ENCODE measurements at places on chromosomes 5 and 9.

GRCh38 chr5:68953875-68954617, 139.8 kb upstream of the SLC30A5 start:
- DNase-seq: no peak

DNA sequence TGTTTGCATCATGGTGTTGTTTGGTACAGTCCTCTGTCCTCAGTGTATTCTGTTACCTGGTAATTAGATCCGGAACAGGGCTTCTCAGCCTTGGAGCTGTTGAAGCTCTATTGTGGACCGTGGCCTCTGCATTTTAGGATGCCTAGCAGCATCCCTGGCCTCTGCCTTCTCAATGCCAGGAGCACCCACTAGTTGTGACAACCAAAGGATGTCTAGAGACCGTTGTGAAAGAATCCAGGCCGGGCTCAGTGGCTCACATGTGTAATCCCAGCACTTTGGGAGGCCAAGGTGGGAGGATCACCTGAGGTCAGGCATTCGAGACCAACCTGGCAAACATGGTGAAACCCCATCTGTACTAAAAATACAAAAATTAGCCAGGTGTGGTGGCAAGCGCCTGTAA, 159.6 kb downstream of the CACNA1B start:
- DNase-seq: no peak

DNA sequence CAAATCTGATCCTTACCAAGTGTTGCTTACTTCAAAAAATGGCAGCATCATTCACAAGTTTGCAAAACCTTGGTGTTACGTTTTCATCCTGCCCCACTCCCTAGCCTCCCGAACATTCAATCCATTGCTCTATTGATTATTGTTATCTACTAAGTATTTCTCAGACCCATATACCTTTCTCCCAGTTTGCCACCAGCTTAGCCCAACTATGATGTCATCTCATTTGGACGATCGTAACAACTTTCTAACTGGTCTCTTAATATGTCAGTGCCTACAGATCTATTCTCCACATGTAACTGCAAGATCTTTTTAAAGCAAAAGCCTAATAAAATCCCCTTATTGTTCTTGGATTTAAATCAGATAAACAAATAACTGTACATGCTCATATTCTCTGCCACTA, 497.1 kb upstream of the EDIL3 start:
- no peak for DNase-seq

- no peak for DNase-seq
Observed at GRCh38 chr5:156591631-156592030, 258.5 kb upstream of the PPP1R2B start.

- DNase-seq: peak; percentile 90
Observed at GRCh38 chr5:147403651-147404640, 105.9 kb downstream of the DPYSL3 start.
